Activated CD4-positive, alpha-beta T cell treated with anti-CD3 and anti-CD28 coated beads, Interleukin-2, amount 50 U/mL, for 24 hours (primary cell): ENCODE measurements at places on chromosomes 3 and 15.

DNA sequence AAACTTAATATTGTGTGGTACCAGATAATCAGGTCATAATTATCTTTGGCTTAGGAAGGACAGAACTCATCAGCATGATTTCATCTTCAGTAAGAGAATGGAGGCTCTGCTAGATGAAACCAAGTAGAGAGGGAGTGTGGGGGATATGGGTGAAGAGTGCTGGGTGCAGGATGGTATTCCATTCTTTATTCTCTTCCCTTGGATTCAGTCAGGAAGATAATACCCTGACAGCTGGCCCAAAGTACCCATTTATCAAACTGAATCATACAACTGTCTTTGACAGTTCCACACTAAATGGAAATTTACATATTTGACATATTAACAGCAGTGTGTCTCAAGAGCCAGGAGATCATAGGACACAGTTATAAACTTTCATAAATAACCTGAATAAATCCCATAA, 44.7 kb downstream of the GOLIM4 start:
- DNase-seq, result no peak

- DNase-seq, result no peak
Observed at GRCh38 chr3:112409041-112409440, 76.1 kb downstream of the CD200 start.

GRCh38 chr3:45716790-45717336, 27.7 kb downstream of the SACM1L start:
- no peak for DNase-seq

GRCh38 chr3:195549931-195550519, 6.9 kb upstream of the PPP1R2 start:
- peak; percentile 32 for DNase-seq

DNA sequence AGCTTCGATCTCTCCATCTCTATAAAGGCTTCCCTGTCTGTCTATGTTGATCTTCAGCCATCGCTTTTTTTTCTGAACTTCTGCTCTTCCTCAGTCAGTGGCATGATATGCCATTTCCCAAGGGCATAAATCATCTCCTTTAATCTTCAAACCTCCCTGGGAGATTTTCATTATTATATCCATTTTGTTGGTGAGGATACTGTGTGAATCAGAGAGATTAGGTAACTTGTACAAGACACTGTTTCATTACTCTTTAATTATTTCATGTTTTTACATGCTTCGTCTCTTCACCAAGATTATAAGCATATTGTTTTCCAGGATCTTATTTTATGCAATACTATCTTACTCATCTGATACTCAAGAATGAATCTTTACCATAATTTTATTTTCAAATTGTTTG, 124.8 kb upstream of the ATP11B start:
- no peak for DNase-seq

DNA sequence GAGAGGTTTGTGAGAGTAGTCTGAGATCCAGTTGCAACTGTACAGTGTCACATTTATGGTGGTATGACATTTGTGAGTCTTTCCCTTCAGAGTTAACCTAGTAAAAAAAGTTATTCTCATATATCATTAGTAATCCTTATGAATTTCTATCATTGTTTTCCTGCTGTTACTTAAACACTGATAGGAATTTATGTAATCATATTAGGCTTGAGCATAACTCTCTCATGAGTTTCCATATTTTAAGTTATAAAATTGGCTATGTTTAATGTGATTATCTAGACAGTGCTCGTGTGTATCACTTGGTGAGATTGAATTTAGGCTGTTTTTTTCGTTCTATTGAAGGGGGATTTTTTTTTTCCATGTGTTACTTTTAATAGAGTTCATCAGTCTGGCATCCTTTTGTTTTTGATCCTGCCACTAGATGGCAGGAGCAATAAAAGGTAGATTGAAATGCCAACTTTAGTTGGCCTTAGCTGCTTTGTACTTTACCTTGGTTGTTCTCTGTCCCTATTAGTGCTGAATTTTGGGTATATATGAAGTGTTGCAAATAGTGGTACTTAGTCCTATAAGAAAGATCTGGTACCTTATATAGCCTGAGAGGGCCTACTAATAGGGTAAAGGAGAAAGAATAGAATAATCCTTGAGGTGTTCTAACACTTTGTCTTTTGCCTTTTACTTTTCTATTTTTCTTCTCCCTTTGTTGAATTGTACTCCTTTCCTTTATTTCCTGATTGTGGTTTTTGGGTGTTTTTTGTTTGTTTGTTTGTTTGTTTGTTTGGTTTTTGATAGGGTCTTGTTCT, 17.9 kb downstream of the STT3B start:
- no peak for DNase-seq

DNA sequence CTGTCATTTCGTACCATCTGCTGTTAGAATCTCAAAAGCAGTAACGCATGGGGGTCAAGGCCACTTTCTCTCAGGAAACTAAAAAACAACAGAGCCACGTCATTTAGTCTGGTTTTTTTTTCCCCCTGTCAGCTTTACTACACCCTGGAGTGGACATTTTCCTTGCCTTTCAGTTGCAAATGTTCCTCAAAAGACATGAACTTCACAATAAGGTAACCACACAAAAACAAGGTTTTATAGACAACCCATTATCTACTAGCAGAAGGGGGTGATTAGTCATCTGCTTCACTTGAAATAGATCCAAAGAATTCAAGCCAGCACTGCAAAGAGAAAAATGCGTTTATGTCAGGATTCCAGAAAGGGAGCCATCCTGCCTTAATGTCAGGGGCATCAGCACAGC, 171.8 kb upstream of the CDIN1 start:
- DNase-seq, result no peak

DNA sequence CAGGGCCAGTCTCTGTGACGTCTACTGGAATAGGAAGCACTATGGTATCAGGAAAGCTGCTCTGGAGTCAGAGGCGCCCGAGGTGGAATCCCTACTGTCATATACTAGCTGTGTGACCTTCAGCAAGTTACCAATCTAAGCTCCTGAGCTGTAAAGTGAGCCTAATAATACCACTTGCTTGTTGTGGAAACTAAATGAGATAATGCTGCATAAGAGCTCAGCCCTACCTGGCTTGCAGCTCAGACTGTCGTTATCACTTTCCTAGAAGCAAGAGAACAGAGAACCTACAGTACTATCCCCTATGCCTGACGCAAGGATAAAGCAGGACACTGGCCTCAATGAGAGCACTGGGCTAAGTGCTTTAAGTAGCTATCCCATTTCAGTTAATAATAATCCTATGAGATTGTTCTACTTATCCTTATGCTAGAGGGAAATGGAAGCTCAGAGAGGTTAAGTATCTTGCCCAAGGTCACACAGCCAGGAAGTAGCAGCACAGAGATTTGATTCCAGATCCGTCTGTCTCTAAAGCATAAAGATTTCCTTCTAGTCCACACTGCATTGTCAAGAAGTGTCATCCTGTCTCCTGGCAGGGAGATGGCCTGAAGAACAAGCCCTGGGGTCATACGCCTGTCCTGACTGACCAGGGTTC, 195.2 kb downstream of the TLE3 start:
- no peak for DNase-seq

- no peak for DNase-seq
Observed at GRCh38 chr3:64460877-64461276, 226.9 kb downstream of the ADAMTS9 start.

DNA sequence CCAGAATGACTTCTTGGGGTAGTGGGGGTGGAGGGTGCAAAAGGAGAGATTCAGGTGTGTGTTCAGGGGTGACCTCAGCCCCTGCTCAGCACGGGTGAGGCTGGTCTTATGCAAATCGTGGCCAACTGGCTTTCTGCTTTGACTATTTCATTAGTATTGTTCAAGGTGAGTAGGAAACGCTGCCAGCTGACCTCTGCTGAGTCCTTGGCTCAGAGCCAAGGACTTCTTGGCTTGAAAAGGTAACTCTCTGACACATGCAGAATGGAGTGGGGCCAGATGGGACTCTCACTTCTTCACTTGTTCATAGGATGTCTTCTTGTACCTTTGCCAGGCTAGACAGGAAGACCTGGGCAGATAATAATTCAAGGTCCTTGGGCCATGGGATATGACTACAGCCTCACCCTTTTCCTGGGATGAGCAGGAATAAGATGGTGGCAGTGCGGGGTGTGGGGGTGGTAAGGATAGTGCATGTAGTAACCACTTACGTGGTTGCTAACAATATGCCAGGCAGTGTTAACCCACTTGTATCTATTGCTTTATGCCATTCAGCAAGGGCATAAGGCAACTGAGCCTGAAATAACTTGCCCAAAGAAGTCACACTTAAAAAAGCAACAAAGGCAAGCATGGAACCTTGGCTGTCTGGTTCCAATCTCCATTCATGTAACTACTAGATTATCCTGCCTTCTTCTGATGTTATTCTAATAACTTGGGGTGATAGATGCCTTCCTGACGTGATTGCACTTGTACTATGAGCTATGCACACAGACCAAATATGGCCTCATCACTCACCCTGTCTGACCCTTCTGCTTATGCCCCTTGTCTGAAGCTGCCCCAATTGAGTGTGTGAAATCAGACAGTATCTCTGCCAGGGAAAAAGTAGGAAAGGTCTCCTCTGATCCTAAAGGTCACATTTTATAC, 193.1 kb downstream of the NR1D2 start:
- DNase-seq, result no peak

- DNase-seq, result no peak
Observed at GRCh38 chr15:61644550-61644949, 415.4 kb upstream of the RORA start.

GRCh38 chr3:45544717-45545296, 49.7 kb upstream of the LIMD1 start:
- no peak for DNase-seq

- no peak for DNase-seq
Observed at GRCh38 chr3:129344540-129345220, 66.0 kb downstream of the HMCES start.

DNA sequence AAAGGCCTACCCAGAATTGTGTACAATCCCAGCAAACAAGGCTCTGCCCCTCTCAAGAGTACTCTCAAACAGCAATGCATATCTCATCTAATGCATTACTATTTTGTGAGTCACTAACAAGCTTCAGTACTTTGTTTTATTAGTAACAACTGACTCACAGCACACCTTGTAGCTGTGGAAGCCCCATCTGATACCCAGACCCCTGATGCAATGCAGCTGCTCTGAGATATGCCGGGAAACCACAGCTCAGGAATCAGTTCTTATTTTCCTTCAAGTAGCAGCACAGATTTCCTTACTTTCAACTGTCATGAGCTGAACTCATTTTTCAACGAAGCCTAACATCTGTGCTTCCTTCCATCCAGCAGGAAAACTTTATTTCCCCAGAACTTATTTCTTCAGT, 37.8 kb downstream of the CCNL1 start:
- no peak for DNase-seq

GRCh38 chr3:157248590-157249422, 88.9 kb upstream of the CCNL1 start:
- no peak for DNase-seq

DNA sequence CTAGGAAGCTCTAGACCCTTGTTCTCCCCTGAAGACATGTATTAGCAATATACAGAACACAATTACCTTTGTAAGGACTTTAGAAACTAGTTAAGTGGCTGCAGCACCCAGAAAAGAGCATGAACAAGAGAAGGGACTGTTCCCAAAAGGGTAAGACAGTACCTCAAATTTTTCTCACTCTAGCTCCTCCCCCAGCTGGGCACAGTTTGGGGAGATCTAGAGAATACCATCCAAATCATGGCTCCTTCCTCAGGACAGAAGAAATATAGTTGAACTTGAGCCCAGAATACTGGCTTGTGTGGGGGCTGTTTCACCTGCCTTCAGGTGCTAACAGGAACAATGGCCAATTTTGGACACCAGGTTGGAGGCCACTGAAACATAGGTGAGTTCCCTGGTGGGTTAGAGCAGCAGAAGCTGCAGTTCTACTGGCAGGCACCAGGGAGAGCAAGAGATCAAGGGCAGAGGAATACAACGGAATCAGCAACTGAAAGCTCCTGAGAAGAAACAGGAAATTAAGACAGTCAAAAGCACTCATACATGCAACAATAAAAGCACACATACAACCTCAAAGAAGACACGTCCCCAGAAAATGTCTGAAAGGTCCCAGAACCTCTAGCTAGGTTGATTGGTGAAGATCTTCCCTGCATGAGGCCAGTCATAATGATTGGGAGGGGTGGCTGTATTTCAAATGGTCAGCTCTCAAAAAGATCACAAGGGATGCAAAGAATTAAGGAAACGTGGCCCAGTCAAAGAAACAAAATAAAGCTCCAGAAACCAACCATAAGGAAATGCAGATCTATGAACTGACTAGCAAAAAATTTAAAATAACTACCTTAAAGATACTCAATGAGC, 104.9 kb upstream of the ASB14 start:
- DNase-seq, result peak; percentile 16

- DNase-seq, result no peak
Observed at GRCh38 chr3:155204851-155205250, 88.6 kb downstream of the STRIT1 start.

GRCh38 chr15:61155741-61156700, 73.1 kb downstream of the RORA start:
- no peak for DNase-seq

- no peak for DNase-seq
Observed at GRCh38 chr15:37339856-37340255, 239.5 kb upstream of the MEIS2 start.

DNA sequence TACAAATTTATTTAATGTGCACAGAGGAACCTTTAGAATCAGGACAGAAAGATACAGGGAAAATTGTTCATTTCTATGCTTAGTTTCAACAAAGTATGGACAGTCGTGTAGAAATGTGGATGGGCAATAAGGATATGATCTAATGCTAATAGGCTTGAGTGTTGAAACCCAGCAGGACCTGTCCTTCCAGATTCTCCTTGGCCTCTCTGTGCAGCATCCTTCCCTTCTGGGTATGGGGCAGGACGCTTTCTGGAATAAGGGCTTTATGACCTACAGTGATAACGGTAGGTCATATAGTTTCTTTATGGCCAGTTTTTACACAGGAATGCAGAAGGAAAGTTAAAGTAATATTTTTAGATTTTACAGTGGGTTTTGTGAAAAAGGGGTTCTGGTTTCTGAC, 698.1 kb downstream of the SI start:
- DNase-seq, result no peak

- DNase-seq, result no peak
Observed at GRCh38 chr3:10398341-10398740, 77.4 kb upstream of the SEC13 start.
